GDM1 (cell line): ENCODE measurements at places on chromosomes 7 and 10.

DNA sequence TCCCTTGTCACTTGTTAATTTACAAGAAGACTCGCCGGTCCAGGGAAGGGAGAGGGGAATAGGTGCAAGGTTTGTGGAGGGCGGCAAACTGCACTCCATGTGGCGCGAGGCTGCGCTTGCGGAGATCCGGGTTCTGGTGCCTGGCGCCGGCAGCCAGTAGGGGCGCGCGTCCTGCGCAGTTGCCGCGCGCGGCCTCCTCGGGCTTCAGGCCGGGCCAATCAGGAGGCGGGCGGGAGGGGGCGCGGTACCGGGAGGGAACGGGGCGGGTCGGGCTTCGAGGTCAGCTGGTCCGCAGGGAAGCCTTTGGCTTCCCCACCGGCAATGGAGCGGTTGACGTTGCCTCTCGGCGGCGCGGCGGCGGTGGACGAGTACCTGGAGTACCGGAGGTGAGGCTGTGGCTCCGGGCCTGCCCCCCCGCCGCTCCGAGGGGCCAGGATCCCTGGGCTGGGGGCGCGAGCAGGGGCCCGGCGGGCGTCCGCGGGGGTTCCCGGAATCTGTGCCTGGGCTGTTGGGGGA, at the start of gene FAM221A:
FAM221A (plus strand) TSS at position 302 of the 516 bp plus-strand sequence; CDS start at position 322, 20 bp downstream.
- DNase-seq = no peak

- no peak for DNase-seq
Measured at GRCh38 chr10:93379731-93380575, 102.2 kb downstream of the MYOF start.

DNA sequence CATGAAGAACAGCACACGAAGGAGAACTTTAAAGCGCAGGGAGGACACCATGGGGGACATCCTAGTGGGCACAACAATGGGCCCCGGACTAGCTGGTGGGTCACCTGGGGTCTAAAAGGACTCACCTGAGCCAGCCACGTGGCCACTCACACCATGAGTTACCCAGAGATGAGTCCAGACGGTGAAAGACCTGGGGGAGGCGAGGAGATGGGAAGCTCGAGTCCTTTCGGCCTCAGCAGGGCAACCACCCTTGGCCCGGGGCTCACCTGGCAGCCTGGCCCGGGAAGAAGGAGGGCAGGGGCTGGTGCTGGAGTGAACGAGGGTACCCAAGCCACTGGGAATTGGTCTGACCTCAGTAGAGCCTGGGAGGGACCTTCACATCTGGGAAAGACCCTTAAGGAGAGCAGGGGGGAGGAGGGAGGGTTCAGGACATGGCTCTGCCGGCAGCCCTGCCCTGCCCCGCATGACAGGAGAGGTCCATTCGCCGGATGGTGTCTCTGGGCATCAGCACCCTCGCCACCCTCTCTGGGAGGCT, 5.7 kb downstream of the GIGYF1 start:
- DNase-seq = no peak

DNA sequence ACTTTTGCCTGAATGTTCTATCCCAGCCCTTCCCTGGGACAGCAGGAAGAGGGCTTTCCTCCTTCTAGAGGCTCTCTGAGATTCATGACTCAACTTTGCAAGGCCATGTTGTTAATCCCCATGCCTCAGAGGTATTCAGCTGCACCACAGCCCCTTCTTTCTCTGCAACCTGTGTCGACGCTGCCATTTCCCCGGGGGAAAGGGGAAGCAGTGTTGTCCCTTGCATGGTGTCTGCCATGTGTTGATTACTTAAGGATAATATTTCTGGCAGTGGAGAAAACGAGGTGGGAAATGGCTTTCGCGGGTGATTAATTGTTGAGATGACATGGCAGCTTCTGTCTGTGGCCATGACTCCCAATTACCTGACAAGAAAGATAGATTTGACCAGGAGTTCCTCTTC, 133.1 kb downstream of the SORCS3 start:
- no peak for DNase-seq

- DNase-seq = no peak
Measured at GRCh38 chr7:44107116-44107960, 3.2 kb downstream of the AEBP1 start.

DNA sequence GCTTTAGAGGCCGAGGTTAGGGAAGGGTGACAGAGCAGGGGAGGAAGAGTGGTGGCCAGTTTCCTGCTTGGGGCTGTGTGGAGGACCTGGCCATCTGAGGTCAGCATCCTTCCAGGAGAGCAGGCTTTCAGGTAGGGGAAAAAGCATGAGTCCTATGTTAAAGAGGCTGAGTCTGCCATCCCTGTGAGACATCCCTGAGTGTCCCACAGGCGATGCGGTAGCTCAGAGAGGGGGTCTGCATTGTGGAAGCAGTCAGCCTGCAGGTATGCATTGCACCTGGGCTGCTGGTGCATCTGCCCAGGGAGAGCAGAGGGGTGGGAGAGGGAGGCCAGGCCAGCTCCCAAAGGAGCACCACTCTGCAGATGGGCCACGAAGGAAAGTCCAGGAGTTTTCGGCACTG, 282.1 kb upstream of the ZNF32 start:
- DNase-seq = no peak
